ENCODE measurements at places on chromosomes 3 and 15. TPM values are rescaled to one million over a fixed set of nuclear protein-coding genes. Genes with fewer than 3 reads are reported as not detected.

SERPINI2 gene
- 0.70 TPM for total RNA-seq

FAM227B gene
- 12.1 TPM for total RNA-seq

LAMB2 gene
- total RNA-seq = 32.6 TPM

PCOLCE2 gene
- 61.2 TPM for total RNA-seq

ANKUB1 gene
- total RNA-seq = not detected

SKOR1 gene
- 0.50 TPM for total RNA-seq

CHRNB4 gene
- 0.98 TPM for total RNA-seq

ZPLD1 gene
- total RNA-seq = 0.89 TPM

CFAP100 gene
- total RNA-seq = not detected

CCRL2 gene
- total RNA-seq = 0.77 TPM

DNA sequence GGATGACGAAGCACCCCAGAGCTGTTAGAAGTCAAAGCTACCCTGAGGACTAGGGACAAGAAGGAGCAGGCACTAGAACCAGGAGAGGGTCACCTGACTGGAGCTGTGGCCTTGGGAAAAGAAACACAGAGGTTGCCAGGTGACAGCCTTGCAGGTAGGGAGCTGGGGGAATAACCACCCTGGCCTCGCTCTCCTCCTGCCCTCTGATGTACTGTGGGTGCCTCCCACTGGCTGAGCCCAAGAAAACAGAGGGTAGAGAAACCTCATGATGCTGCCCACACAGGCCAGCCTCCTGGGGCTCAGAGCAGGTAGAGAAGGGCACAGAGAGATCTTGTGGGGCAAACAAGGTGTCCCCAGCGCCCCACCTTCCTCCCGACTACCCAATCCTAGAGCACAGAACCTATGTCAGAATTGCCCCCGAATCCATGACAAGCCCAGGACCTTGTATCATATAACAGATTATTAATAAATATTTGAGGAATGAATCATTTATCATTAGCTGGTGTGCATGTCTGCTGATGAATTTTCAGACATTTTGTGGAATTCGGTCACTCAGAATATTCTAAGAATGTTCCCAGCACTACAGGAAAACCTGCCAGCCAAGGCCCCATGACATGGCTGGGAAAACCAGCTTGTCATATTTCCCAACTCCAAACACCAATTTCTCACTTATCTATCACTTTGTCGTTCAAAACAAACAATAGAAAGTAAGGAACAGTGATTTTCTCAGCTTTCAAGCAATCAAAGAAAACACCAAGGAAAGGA, 59.8 kb upstream of the MEX3B start:
- ATAC-seq = no peak

DNA sequence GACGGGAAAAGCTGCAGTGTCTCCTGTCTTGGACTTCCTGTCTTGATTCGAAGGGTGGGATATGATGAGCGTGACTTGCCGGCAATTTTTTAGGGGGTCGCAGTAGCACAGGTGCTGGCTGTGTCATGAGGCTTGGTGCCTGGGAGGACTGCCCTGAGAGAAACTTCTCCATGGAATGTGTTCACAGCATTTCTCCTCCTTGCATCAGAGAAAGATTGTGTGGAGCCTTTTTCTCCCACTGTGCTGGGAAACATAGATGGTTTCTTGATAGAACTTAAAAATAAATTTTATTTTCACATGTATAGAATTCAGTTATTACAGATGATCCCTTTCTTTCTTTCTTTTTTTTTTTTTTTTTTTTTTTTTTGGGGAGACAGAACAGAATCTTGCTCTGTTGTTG, 121.4 kb downstream of the KLHL25 start:
- no peak for ATAC-seq

DNA sequence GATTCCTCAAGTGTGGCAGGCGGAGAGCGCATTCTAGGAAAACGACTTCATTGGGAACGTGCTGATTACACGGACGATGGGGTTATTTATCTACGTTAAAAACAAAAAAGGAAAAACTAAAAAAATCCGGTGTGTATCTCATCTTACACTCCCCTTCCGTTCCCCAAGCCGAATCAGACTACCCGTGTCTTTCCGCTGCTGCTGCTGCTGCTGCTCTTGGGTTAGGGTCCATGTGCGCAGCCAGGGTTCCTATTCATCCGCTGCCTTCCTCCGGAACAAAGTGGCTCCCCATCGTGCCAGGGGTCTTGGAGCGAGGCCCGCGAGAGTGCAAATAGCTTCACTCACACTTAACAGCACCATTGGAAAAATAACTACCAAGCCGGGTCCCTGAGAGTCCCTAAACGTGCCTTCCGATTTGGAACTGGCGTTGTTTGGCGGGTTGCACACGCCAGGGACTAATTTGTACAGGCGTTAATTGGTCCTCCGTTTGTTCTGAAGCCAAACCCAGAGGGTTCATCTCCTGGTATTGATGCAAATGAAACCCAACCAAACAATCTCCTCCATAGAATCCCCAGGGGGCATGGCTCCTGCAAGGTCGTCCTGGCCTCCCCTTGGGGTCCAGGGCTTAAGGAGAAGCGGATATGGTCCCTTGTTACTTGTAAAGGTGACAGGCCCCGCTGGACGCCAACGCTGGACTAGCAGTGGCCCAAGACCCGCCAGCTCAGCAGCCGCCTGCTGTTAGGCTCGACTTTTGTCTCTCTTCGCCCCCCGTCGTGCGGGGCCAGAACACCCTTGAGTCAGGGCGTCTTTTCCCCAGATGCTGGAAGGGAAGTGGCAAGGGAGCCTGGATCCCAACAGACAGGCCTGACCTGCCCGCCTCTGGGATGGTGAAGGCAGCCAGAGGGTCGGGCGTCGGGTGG, 11.0 kb upstream of the ONECUT1 start:
- ATAC-seq = no peak

DNA sequence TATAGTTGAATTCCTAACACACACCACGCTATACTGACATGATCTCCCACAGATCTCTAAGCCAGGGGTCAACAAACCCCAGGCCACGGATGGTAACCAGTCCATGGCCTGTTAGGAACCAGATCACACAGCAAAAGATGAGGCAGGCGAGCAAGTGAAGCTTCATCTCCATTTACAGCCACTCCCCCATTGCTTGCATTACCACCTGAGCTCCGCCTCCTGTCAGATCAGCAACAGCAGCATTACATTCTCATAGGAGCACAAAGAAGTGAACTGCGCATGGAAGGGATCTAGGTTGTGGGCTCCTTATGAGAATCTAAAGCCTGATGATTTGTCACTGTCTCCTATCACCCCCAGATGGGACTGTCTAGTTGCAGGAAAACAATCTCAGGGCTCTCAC, 2.7 kb downstream of the PDCD7 start:
- no peak for ATAC-seq

GRCh38 chr15:90836296-90836871, 32.0 kb upstream of the FURIN start:
- peak; percentile 46 for ATAC-seq

- ATAC-seq = no peak
Observed at GRCh38 chr3:143843587-143843986, 4.7 kb downstream of the SLC9A9 start.

DNA sequence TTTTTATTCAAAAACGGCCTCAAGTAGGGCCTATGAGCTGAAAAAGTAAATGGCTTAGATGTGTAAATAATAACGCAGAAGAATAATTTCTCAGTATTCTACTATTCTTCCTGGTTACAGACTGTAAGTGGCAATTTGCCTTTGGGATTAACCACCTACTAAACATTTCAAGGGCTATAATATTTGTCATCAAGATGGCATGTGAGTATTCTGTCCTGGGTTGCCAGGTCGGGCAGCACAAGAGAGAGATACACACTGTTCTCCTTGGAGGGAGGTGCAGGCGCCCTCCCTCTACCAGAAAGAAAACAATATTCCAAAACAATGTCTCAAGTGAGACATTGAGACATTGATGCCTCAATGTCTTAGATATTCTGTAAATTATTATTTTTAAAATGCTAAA, 278.4 kb downstream of the OCA2 start:
- ATAC-seq = no peak

DNA sequence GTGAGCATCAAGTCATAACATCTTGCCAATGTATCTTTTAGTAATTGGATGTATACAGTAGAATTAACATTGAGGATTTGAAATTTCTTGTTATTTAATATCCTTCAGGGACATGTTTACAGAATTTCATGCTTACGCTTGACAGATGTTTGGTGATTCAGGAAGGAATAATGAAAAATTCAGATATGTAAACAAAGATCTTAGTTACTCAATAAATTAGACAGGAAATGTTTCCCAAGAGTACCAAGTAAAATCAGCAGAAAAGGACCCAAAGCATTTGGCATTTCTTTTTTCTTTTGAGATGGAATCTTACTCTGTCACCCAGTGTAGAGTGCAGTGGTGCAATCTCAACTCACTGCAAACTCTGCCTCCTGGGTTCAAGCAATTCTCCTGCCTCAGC, 4.7 kb upstream of the COL6A5 start:
- no peak for ATAC-seq

GRCh38 chr3:177827511-177828207, 630.4 kb upstream of the TBL1XR1 start:
- peak; percentile 34 for ATAC-seq

DNA sequence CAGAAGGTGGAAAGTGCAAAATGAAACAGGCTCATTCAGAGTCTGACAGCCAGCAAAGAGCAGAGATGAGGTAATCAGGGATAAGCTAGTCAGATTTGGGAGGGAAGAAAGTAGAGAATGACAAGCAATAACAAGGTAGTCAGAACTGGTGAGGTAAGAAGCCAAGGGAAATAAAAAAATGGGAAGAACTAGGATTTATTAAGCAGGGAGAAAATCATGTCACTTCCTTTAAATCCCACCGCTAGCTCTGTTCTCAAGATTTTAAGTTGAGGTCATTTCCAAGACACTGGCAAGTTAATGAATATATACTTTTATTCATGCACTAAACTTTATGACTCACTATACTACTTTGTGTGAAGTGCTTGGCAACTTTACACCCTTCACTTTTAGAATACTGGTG, 1106.8 kb downstream of the IGSF11 start:
- ATAC-seq = peak; percentile 62

- no peak for ATAC-seq
Observed at GRCh38 chr15:58486062-58486461, 54.3 kb downstream of the LIPC start.

GRCh38 chr3:43699864-43700263, 9.1 kb downstream of the ABHD5 start:
- ATAC-seq = peak; percentile 37

- ATAC-seq = no peak
Observed at GRCh38 chr15:76366714-76367113, 30.1 kb downstream of the ISL2 start.

DNA sequence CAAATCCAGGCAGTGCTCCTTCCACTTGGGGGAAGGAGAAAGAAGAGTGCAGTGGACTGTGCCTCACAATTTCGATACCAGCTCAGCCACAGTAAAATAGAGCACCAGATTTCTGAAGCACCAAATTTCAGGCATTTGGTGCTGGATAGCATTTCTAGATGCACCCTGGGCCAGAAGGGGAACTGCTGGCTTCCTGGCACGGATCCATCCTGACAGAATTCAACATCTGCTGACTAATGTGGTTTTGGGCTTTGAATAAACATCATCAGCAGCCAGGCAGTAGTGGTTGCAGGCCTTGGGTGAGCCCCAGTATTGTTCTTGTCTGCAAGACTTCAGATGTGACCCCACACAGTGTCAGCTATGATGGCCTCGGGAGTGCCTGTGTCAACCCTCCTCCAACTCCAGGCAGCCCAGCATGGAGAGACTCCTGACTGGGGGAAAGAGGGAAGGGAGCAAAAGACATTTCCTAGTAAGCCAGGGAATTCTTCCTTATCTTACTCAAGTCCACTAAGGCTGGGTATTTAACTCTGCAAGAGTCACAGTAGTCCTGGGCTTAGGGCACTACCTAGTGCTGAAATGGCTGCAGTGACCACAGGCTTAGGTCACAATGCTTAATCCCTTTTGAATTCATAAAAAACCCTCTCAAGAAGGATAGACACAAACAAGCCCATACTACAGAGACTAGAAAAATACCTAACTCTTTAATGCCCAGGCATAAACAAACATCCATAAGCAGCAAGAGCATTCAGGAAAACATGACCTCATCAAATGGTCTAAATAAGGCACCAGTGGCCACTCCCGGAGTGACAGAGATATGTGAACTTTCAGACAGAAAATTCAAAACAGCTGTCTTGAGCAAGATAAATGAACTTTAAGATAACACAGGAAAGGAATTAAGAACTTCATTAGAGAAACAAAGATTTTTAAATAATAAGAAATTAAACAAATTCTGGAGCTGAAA, 74.7 kb downstream of the SPATA16 start:
- ATAC-seq = no peak

GRCh38 chr15:85026304-85027032, 44.8 kb downstream of the PDE8A start:
- no peak for ATAC-seq

Measured in motor neuron (in vitro differentiated cells).